PC-9 (cell line): ENCODE measurements at places on chromosomes 3 and 15. TPM values are rescaled to one million over a fixed set of nuclear protein-coding genes. Genes with fewer than 3 reads are reported as not detected.
A peak's percentile ranks its signal among the peaks of the same experiment; 100 is the strongest.

DNA sequence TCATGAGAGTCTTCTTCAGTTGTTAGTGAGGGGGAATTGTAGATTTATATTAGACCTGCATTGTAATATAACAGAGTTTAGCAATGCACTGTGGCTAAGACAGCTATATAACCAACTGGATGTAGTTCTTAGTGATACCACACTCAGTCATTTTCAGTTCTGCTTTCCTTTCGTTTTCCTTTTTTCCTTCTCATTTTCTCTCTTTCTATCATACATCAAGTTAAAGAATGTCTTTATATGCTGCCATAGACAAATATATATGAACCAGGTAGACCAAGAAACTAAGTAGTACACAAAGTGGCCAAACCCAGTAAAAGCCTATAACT, 43.7 kb upstream of the CD47 start:
- no peak overlapping the region for H3K4me3 ChIP-seq
- H3K27me3 ChIP-seq = no peaks in the 10 kb centered on the region
- peaks cover 46% of the 10 kb centered on the region for H3K4me1 ChIP-seq
- no peak for DNase-seq
- H3K27ac ChIP-seq = no peak overlapping the region

- no peaks in the 10 kb centered on the region for H3K27me3 ChIP-seq
- H3K27ac ChIP-seq = no peak overlapping the region
- no peaks in the 10 kb centered on the region for H3K4me1 ChIP-seq
- DNase-seq = no peak
- no peaks in the 10 kb centered on the region for H3K36me3 ChIP-seq
Measured at GRCh38 chr3:45506084-45506483, 88.5 kb upstream of the LIMD1 start.

Gene MFN1
- 69.1 and 69.6 TPM in 2 replicates for total RNA-seq

Gene TRIM42
- not detected in 2 replicates for total RNA-seq

DNA sequence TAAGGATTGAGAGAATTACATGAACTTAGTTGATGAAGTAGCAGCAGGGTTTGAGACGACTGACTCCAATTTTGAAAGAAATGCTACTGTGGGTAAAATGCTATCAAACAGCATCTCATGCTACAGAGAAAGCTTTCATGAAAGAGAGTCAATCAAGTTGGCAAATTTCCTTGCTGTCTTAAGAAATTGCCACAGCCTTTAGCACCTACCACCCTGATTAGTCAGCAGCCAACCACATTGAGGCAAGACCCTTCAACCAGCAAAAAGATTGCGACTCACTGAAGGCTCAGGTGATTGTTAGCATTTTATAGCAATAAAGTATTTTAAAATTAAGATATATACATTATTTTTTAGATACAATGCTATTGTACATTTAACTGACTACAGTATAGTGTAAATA, 80.9 kb downstream of the RAP2B start:
- no peak overlapping the region for H3K4me3 ChIP-seq
- H3K27ac ChIP-seq = no peak overlapping the region
- no peaks in the 10 kb centered on the region for H3K36me3 ChIP-seq
- no peaks in the 10 kb centered on the region for H3K4me1 ChIP-seq
- no peak for DNase-seq
- no peaks in the 10 kb centered on the region for H3K27me3 ChIP-seq

- H3K36me3 ChIP-seq = no peaks in the 10 kb centered on the region
- H3K27ac ChIP-seq = no peak overlapping the region
- peak; percentile 13 for DNase-seq
- peaks cover 8% of the 10 kb centered on the region for H3K4me1 ChIP-seq
- H3K27me3 ChIP-seq = 0 out of 2 replicates have a peak, but pooled peaks cover 5% of the 10 kb centered on the region
Measured at GRCh38 chr3:125398952-125399351, 23.8 kb upstream of the ZNF148 start.

Gene SLC28A1
- 0.70 and 1.2 TPM in 2 replicates for total RNA-seq

Gene BOC
- 3.0 and 6.2 TPM in 2 replicates for total RNA-seq

- peak overlapping the region; percentile 85 for H3K4me3 ChIP-seq
- peaks cover 30% of the 10 kb centered on the region for H3K4me1 ChIP-seq
- H3K36me3 ChIP-seq = peaks cover 10% of the 10 kb centered on the region
- DNase-seq = peak; percentile 55
Measured at GRCh38 chr3:13879102-13879945, 547 bp downstream of the WNT7A start.

GRCh38 chr3:155362808-155363689, 69.6 kb upstream of the STRIT1 start:
- no peaks in the 10 kb centered on the region for H3K4me1 ChIP-seq
- H3K27ac ChIP-seq = no peak overlapping the region
- H3K4me3 ChIP-seq = no peak overlapping the region
- H3K36me3 ChIP-seq = no peaks in the 10 kb centered on the region
- H3K27me3 ChIP-seq = no peaks in the 10 kb centered on the region
- no peak for DNase-seq

DNA sequence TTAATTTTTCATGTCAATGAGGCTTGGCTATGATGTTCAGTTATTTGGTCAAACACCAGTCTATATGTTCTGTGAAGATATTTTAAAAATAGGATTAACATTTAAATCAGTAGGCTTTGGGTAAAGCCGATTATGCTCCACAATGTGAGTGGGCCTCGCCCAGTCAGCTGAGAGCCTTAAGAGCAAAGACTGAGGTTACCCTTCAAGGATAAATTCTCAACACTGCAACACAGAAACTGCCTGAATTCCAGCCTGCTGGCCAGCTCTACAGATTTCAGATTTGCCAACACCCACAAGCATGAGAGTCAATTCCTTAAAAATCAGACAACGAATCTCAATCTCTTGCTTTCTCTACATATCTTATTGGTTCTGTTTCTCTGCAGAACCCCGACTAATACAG, 188.3 kb downstream of the PLCH1 start:
- no peak overlapping the region for H3K27ac ChIP-seq
- H3K27me3 ChIP-seq = no peaks in the 10 kb centered on the region
- H3K4me1 ChIP-seq = no peaks in the 10 kb centered on the region
- no peak overlapping the region for H3K4me3 ChIP-seq
- H3K36me3 ChIP-seq = no peaks in the 10 kb centered on the region

DNA sequence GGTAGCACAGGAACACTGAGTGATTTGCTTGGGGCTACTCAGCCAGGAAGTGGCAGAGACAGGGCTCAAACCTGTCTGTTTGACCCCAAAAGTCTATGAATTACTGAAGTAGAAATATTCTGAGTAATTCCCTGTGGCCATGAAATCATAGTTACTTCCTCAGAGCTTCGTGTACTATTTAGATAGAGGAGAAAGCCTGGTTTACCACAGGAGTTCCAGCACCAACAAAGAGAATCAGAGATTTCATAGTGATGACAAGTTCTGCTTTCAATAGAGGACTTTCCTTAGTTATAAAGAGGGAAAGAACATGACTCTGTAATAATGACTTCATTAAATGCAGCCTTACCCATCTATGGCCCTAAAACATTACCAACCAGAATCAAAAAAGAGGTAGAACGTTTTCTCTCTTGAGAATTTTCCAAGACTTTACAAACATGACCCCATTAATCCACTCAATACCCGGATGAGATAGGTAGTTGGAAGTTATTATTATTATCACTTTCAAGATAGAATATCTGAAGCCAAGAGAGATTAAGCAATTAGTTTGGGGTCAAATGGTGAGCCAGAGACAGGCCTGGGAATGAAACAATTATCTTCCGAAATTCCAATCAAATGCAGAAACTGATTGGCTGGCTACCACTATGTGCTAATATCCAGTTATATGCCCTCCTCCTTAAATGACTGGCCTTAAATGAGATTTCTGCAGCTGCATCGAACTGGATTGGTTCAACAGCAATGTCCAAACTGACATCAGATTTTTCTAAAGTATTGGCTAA, 13.6 kb upstream of the WNT5A start:
- no peak for DNase-seq
- no peaks in the 10 kb centered on the region for H3K27me3 ChIP-seq
- no peaks in the 10 kb centered on the region for H3K36me3 ChIP-seq
- no peak overlapping the region for H3K27ac ChIP-seq

- H3K4me1 ChIP-seq = no peaks in the 10 kb centered on the region
- no peak for DNase-seq
- no peak overlapping the region for H3K4me3 ChIP-seq
- no peaks in the 10 kb centered on the region for H3K27me3 ChIP-seq
Measured at GRCh38 chr3:15261274-15261673, 55.2 kb downstream of the CAPN7 start.

DNA sequence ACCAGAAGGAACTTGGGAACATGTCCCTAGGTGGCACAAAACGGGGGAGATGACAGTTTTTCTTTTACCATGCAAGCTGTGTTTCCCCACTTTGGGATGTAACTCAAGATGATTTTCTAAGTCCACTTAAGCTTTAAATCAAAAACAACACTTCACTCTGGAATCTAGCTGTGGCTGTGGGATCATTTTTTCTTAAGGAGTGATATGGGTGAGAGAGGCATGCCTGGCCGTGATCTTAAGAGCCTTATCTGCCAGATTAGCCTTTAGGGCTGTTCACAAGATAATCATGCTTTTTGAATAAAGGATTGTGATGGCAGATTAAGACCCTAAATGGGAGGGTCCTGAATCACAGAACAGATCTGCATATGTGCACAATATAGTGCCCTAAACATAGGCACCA, 384.8 kb upstream of the SEMA6D start:
- DNase-seq = no peak
- no peaks in the 10 kb centered on the region for H3K27me3 ChIP-seq
- no peaks in the 10 kb centered on the region for H3K4me1 ChIP-seq
- no peak overlapping the region for H3K4me3 ChIP-seq
- no peak overlapping the region for H3K27ac ChIP-seq
- H3K36me3 ChIP-seq = no peaks in the 10 kb centered on the region

Gene ALG1L2
- 2.2 and 2.6 TPM in 2 replicates for total RNA-seq

Gene SEMA6D
- total RNA-seq = not detected in 2 replicates

GRCh38 chr3:76177610-76178009, 392.3 kb upstream of the ZNF717 start:
- no peak for DNase-seq
- no peak overlapping the region for H3K4me3 ChIP-seq
- H3K36me3 ChIP-seq = no peaks in the 10 kb centered on the region
- no peaks in the 10 kb centered on the region for H3K4me1 ChIP-seq
- H3K27ac ChIP-seq = no peak overlapping the region
